ENCODE measurements at places on chromosomes 11 and 22.

DNA sequence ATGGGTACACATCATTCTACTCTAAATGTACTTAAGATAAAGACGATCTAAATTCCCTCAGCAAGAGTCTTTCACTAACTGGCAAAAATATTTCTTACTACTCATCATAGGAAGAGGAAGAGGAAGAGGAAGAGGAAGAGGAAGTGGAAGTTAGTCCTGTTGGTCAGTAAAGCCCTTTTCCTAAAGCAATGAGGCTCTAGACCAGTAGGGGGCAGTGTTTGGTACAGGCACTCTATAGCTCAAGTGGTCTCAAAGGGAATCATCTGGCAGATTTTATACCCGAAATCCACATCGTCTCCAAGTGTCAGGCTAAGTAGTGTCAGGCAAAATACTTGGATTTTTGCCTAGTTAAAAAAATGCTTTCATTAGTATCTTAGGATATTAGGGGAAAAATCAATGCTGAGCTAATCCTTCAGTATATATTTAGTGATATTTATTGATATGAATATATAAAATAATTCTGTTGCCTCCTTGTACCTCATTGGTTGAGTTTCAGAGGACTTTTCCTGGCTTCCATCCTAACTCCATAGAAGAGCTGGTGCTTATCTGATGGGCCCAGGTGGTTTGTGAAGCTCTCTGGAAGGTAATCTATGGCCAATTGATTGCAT, 7.7 kb downstream of the BLID start:
- DNase-seq: no peak

DNA sequence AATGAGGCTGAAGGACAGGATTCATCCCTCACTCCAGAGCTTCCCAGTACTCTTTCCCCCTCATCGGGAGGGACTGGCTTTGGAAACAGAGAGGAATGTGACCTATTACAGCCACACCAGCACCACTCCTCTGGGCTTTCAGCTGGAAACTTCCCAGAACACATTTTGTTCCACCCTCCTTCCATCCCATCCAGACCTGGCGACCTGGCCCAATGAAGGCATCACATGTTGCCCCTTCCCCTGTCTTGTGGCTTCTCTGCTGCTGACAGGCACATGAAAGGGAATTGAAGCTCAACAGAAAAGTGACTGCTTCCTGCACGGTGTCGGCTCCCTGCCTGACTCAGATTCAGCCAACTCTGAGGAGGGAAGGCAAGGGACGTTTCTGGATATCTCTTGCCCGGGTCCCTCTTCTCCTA, 19.1 kb downstream of the IRAG1 start:
- DNase-seq: no peak

GRCh38 chr22:17891481-17892167, 117.4 kb upstream of the BID start:
- peak; percentile 37 for DNase-seq

- DNase-seq: no peak
These were observed 660.5 kb downstream of the NTM start for GRCh38 chr11:132030896-132031295.

Data from T47D (cell line).